ENCODE measurements at places on chromosomes 7 and 10.

- peak; percentile 50 for DNase-seq
Observed at GRCh38 chr7:105006367-105007136, 7.5 kb upstream of the KMT2E start.

DNA sequence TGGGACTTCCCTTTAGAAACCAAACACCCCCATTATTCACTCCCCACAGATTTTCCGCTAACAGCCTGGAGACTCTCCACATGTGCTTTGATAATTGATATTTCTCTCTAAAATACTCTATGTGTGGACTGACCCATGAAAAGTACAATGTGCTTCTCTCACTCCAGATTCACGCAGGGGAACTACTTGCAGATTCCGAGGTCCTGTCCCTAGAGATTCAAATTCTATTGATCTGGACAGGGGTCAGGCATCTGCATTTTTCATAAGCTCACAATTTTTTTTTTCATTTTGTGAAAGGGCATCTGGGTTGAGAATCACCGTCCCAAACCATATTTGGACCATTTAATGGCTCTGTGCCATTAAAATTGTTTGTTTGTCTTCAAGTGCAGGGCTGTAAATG is 98.7 kb downstream of the CALCR start:
- DNase-seq, result no peak

- DNase-seq, result no peak
Observed at GRCh38 chr7:138880881-138881578, 83.0 kb upstream of the ATP6V0A4 start.

DNA sequence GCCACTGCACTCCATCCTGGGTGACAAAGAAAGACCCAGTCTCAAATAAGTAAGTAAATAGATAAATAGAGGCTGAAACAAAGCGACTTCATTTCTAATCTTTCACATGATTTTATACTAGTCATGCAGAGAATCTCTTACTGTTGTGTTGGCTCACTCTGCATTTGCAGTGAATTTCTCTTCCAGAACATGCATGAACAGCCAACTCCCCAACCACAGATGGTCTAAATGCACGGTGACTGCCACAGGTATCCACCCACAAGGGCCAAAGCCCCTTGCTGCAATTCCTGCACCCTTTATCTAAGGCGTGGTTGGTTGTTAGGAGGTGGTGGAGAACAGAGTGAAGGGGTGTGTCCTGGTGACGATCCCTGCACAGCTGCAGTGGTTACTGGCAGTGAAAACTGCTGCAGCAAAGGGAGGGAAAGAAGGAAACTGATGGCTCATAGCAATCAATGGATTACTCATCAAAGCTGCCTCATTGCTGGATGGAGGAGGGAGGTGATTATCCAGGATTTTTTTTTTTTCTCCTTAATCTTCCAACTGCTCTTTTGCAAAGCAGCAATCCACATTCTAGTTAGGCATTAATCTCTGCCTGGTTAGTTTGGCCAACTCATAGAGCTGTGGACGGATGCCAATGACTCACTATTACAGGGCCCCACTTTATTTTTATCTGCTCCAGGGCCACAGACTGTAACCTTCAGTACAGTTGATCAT is 50.6 kb downstream of the PRTFDC1 start:
- DNase-seq, result no peak

DNA sequence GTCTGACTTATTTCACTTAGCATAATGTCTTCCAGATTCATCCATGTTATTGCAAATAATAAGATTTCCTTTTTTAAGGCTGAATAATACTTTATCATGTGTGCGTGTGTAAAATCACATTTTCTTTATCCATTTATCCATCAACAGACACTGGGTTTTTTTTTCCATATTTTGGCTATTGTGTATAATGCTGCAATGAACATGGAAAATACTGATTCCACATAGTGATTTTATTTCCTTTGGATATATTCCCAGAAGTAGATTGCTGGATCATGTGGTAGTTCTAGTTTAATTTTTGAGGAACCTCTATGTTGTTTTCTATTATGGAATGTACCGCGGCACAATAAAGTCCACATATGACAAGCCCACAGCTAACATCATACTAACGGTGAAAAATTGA is 180.1 kb downstream of the PON1 start:
- DNase-seq, result no peak

- DNase-seq, result no peak
Observed at GRCh38 chr10:77007834-77008233, 629.8 kb downstream of the KCNMA1 start.

GRCh38 chr10:28903063-28903462 is 225.7 kb downstream of the BAMBI start:
- no peak for DNase-seq

- no peak for DNase-seq
Observed at GRCh38 chr7:5442757-5443305, 19.2 kb upstream of the TNRC18 start.

GRCh38 chr7:110181768-110182167 is 909.2 kb upstream of the LRRN3 start:
- DNase-seq, result no peak

- DNase-seq, result no peak
Observed at GRCh38 chr10:49176310-49177268, 11.6 kb downstream of the TMEM273 start.

DNA sequence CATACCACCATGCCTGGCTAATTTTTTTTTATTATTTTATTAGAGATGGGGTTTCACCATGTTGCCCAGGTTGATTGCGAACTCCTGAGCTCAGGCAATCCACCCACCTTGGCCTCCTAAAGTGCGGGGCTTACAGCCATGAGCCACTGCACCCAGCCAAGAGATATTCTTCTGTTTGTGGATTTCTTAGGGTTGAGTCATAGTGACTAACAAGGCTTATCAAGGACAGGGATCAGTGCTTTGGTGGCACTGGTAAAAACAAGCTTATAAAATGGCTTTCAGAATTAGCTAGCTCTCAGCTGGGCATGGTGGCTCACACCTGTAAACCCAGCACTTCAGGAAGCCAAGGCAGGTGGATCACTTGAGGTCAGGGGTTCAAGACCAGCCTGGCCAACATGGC is 122.4 kb downstream of the ZNF248 start:
- no peak for DNase-seq

Data from Karpas-422 (cell line).